ENCODE measurements at places on chromosomes 1 and 21. TPM values are rescaled to one million over a fixed set of nuclear protein-coding genes. Genes with fewer than 3 reads are reported as not detected.
A peak's percentile ranks its signal among the peaks of the same experiment; 100 is the strongest.

Gene ATP1A4
- total RNA-seq, result not detected

- DNase-seq, result no peak
Measured at GRCh38 chr1:66168467-66168887, 365.5 kb upstream of the SGIP1 start.

DNA sequence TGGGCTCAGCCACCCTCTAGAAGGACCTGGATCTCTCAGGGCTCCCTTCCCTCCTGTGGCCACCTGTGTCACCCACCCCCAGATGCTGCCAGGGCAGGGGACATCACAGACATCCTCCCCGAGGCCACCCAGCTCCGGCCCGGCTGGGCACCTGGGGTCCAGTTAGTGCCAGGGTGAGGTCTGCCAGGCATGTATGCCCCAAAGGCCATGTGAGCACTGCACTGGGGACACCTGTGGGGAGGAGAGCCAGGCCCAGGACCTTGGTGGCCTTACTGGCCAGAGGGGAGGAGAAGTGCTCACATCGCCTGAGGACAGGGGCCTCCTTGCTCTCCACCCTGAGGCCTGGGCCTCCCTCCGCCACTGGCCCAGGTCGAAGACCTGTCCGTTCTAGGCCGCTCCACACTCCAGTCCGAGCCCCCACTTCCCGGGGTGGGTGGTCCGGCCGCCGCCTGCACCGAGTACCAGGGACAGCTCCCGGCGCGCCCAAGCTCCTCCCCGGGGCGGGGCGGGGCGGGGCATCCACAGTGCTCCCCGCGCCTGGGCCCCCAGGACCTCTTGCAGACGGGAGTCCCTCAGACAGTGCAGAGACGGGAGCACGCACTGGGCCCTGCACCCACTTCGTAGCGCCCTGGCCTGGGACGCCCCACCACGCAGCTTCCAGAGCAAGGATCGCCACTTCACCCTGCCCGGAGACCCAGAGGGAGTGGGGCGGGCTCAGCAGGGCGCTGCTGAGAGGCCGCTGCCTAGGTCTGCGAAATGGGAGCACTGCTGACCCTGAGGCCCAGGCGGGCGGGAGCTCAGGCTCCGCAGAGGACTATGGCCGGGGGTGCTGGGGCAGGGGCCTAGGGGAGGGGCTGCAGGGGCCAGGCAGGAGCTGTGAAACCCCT is 34.3 kb upstream of the CCDC27 start:
- DNase-seq, result peak; percentile 8

DNA sequence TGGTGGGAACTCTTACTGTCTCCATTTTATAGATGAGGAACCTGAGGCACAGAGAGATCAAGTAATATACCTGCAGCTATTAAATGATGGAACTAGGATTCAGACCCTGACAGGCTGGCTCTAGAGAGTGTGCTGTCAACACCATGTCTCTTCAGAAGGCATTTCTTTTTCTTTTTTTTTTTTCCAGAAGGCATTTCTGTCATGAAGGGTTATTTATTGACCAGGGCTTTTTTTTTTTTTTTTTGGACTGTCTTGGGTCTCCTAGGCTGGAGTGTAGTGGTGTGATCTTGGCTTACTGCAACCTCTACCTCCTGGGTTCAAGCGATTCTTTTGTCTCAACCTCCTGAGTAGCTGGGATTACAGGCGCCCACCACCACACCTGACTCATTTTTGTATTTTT is 22.6 kb downstream of the HIPK1 start:
- DNase-seq, result no peak

Gene TEDDM1
- not detected for total RNA-seq

Gene HRNR
- total RNA-seq, result not detected

Data from dermis microvascular lymphatic vessel endothelial cell (primary cell).